ENCODE measurements at places on chromosomes 12 and 14. TPM values are rescaled to one million over a fixed set of nuclear protein-coding genes. Genes with fewer than 3 reads are reported as not detected.
A peak's percentile ranks its signal among the peaks of the same experiment; 100 is the strongest.

GRCh38 chr12:116508145-116509121 lies 50.7 kb upstream of the MAP1LC3B2 start:
- no peak for DNase-seq

Gene ZNF705A
- total RNA-seq: not detected

DNA sequence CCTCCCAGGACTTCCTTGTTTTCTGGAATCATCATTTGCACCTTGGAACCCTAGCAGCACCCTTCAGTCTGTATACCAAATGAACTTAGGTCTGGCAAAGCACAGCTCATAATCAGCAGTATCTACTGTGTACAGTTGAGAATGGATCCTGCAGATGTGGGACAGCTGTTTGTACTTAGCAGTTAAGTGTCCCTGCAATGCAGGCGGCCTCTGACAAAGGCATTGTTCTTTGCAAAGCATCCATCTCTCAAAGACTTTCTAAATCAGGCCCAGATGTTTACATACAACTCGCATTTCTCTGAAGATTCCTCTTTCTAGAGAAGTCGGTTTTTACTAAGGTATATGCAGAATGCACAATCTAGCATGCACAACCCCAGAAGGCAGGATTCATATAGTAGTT lies 170.5 kb upstream of the RBM19 start:
- no peak for DNase-seq

- DNase-seq: no peak
Measured at GRCh38 chr12:131002216-131002631, 48.5 kb downstream of the ADGRD1 start.

GRCh38 chr14:80845856-80846255 lies 95.7 kb downstream of the CEP128 start:
- DNase-seq: no peak

DNA sequence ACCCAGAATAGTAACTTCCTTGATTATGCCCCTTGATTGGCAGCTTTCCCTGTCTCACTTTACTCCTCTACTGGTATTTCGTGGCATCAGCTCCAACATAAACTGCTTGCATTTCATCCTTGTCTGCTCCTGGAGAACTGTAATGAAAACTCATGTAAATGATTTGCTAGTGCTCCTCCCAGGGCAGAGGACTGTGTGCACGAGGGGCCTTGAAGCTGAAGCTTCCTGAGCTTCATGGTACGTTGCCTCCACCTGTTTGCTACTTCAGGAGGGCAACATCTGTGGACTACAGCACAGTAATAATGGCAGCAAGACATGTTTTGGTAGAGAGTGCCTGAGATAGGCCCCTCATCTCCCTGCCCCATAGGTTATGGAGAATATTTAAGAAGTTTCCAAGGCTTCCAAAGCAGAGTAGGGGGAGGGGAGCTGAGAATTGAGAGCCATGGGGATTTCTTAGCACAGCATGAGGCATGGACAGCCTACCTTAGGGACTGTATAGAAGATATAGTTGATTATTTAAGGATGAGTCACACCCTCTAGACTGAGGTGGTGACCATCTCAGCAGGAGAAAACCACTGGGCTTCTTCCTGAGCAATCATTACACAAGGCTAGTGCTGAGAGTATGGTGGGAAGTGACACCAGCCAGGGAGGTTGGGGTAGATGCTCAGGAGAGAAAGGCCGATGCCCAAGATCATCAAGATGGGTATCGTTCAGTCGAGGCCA lies 29.5 kb downstream of the CCDC198 start:
- no peak for DNase-seq

DNA sequence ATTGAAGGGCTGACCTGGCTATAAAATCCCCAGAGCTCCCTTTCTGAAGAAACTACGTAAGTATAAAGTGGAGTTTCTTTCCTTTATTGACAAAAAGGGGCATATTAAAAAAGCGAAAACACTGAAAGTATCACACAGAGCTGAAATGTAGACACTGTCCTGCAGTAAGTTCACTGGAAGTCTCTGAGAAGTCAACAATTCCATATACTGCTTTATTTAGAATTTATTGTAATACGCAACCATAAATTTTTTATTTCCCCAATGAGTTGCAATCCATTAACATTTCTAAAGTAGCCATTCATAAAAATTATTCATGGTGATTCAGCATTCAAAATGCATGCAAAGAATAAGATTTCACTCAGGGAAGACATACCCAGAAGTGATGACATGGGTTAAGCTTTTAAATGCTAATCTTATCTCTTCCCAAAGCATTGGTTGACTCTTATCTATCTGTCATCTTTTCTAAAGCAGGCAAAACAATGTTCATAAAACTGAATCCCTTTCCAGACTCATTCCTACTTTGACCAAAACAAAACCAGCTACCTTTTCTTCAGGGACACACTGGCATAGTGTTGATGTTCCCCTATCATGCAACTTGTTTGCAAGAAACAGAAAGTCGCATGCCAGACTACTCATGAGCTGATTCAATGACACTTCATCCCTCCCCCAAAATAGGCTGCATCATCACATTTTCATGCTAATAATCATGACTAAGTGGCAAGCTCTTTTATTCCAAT lies 17.3 kb downstream of the KITLG start:
- DNase-seq: peak; percentile 65

DNA sequence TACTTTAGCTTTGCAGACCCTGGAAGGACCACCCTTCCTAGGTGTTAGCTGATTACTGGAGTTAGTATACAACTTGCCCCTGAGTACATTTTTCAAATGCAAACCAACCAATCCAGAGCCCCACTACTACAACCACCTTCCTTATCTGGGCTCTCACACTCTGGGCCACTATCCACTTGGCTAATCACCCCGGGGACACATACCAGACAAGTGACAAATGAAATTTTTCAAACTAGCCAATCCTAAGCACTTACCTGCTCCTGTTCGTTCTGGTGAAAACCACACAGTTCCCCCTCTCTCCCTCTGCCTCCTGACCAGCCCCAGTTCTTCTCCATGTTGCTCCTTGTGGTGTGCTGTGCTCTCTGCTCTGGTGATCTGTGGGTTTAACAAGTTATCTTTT lies 140.4 kb downstream of the CNTN1 start:
- DNase-seq: no peak

- DNase-seq: peak; percentile 47
Measured at GRCh38 chr12:76820888-76821482, 57.1 kb downstream of the ZDHHC17 start.

DNA sequence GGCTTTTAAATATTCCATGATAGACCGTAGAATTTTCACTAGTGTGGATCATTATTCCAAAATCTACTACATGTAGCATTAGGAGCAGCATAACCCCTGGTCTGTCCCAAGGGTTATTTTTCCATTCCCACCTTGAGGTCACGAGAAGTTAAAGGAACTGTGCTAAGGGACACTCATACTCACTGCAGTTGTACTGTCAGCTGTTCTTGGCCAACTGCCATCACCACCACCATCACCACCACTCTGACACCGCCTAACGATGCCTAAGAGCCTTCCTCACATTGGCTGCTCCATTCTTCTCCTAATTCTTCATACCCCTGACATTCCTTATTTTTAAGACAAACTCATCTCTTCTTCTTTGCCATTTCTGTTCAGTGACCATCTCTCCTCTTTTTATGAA lies 13.4 kb upstream of the PTGDR start:
- DNase-seq: no peak

Gene ESRRB
- not detected for total RNA-seq

Gene SLC4A8
- 5.2 TPM for total RNA-seq

- no peak for DNase-seq
Measured at GRCh38 chr12:9127936-9128663, 12.4 kb upstream of the A2M start.

DNA sequence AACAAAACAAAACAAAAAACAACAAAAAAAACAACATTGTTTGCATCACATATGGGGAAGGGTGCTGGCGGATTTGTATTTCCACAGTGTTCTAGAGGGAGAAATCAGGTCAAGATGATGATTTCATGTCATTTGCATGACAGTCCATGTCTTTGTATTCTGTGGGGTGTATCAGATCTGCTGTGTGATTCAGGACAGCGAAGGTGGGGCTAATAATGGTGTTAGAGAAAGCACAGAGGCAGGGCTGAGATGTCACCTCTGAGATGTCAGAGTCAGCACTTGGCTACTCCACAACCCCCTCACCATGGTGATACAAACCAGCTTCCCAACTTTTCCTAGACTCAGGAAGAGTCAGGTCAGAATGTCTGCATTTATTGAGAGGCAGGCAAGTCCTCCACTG lies 543.2 kb downstream of the BCL11B start:
- no peak for DNase-seq

Gene LRRK2
- 1.1 TPM for total RNA-seq

Gene KRT78
- total RNA-seq: not detected

- DNase-seq: no peak
Measured at GRCh38 chr12:115988212-115988611, 289.3 kb downstream of the MED13L start.

GRCh38 chr14:74604911-74605310 lies 7.1 kb downstream of the LTBP2 start:
- DNase-seq: peak; percentile 47
